ENCODE measurements at places on chromosomes 1 and 21.

- DNase-seq = peak; percentile 49
These were observed 115.3 kb upstream of the FMN2 start for GRCh38 chr1:239976130-239976968.

DNA sequence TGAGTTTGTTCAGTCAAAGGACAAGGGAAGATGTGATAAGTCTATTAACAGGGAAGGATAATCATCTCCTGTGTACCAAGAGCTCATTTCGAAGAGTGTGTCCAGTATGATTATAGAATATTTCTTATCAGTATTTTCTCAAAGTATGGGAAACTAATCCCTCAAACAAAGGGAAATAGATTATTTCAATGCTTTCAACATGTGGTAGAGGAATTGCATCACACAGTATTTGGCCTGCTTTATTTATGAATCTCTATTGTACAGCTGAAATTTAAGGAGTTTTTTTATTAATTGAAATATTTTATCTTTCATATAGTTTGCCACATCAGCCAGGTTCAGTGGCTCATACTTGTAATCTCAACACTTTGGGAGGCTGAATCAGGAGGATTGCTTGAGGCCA, 151.0 kb downstream of the CLEC20A start:
- no peak for DNase-seq

GRCh38 chr1:44267438-44267837, 54.2 kb downstream of the DMAP1 start:
- DNase-seq = no peak

- DNase-seq = no peak
These were observed 13.4 kb upstream of the FAM43B start for GRCh38 chr1:20538760-20539551.

DNA sequence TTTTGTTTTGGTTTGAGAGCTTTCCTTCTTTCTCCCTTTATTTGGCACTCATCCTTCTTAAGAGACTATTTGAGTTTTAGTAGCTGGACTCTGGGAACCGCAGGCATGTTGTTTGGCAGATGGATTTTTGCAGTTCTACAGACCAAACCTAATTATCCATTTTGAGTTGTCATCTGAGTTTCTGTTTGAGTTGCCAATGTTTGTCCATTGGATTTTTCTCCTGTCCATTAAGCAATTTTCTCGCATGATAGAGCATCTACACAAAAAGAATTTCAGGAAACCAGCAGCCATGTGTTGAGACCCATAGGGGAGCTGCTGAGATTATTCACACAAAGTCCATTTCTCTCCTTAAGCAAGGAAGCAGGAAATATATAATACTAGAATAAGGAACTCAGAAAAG, 17.2 kb upstream of the CXADR start:
- DNase-seq = no peak

- peak; percentile 53 for DNase-seq
These were observed 716 bp downstream of the CTBS start for GRCh38 chr1:84573481-84573966.

DNA sequence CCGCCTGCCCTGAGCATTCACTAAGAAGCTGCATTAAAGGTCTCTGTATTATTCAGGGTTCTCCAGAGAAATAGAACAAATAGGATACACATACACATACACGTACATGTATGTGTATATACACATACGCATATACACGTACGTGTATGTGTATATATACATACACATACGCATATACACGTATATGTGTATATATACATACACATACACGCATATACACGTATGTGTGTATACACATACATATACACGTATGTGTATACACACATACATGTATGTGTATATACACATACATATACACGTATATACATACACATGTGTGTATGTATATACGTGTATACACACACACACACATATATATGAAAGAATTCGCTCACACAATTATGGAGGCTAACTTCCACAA, 108.9 kb upstream of the BARHL2 start:
- DNase-seq = no peak

Measured in KG1 (cell line).